ENCODE measurements at places on chromosomes 7 and 10. TPM values are rescaled to one million over a fixed set of nuclear protein-coding genes. Genes with fewer than 3 reads are reported as not detected.

Gene GNAT3
- total RNA-seq, result not detected

Gene TCAF2
- 3.8 TPM for total RNA-seq

Gene ANXA8
- total RNA-seq, result not detected

Gene OR13A1
- total RNA-seq, result not detected

Gene AGMO
- total RNA-seq, result 2.5 TPM

Gene SPDYE8
- total RNA-seq, result not detected

Gene CCDC172
- not detected for total RNA-seq

Gene CYP2C9
- total RNA-seq, result not detected

Gene TBATA
- total RNA-seq, result not detected

Gene SND1
- total RNA-seq, result 158 TPM

Gene ZNF107
- total RNA-seq, result 2.6 TPM

Gene KAZALD1
- total RNA-seq, result 0.54 TPM

Gene TFR2
- 0.54 TPM for total RNA-seq

Gene AGBL3
- 1.4 TPM for total RNA-seq

Measured in dermis lymphatic vessel endothelial cell (primary cell).